CD4-positive, alpha-beta T cell treated with Interleukin-17A for 1 hour (primary cell): ENCODE measurements at places on chromosomes 11 and 22.

DNA sequence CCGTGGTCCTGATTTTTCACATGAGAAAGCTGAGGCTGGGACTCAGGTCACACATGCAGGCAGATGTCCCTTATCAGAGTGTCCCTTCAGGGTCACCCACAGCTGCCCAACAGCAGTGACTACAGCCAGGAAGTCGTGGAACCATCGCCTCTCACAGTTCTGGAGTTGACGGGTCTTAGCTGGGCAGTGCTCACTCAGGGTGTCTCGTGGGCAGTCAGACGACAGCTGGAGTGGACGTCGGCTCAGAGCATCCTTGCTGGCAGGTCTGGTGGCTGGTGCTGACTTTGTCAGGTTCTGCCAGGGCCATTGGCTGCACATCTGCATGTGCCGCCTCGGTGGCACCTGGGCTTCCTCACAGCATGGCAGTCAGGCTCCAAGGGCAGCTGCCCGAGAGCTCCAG, 35.6 kb upstream of the TH start:
- no peak for DNase-seq

DNA sequence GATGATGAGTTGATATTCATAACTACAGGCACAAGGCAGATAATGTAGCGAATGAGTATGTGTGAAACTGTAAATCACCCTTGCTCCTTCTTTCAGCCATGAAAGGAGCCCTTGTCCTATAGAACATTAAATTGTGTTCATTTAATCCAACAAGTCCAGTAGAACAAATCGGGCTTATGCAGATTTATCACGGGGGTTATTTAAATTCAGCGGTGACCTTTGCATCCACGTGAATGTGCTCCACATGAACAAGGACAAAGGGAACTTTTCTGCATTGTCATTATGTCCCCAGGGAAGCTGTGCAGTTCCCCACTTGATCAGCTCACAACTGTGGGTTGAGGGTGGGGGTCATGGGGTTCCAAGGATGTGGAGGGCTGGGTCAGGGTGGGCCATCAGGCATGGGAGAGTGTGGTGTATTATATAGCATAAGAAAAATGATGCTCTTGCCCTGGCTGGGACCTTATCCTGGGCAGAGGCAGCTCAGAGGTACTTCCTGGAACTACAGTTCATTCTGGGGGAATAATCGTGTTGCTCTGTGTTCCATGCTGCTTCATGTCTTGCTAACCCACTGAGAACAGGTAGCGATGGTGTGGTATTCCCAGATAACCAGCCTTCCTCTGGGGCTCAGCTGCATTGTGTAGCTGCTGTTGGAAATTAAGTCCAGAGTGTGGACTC, 306.6 kb downstream of the FAT3 start:
- no peak for DNase-seq

DNA sequence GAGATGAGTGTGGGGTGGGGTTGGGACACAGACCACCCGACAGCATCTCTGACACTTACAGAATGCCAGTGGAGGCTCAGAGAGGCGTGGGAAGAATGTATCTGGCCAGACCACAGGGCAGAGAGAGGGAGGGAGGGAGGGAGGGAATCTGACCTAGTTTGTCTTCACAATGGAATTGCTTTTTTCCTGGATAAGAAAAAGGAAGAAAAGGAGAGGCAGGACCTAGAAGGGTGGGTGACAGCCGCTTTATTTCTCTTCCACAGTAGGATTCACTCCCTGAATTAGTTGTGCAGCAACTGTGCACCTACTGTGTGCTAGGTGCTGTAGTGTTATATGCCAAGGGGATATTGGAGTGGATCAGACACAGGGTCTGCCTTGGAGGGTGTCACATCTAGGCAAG, 3.7 kb downstream of the KCNK4 start:
- DNase-seq, result no peak

DNA sequence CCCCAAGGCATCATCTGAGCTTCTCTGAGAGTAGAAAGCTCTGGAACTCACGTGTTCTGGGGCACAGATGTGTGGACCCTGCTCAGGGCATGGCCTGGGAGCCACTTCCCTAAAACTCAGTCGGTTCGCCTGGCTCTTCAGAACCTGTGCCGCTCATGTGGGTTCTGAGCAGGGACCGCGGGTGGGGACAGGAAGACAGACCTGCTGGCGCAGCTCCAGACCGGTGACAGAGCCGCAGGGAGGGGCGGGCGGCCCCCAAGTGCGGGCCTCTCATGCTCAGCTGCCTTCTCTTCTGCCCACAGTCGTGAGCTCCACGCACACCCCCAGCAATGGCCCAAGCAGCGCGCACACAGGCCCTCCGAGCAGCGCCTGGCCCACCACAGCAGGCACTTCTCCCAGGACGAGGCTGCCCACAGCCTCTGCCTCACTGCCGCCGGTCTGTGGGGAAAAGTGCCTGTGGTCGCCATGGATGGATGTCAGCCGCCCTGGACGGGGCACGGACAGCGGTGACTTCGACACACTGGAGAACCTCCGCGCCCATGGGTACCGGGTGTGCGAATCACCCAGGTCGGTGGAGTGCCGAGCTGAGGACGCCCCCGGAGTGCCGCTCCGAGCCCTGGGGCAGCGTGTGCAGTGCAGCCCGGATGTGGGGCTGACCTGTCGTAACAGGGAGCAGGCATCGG, 24.2 kb downstream of the MUC5AC start:
- DNase-seq, result no peak
